ENCODE measurements at places on chromosomes 2 and 18.

GRCh38 chr2:235350234-235350633, 143.6 kb upstream of the AGAP1 start:
- DNase-seq, result no peak

DNA sequence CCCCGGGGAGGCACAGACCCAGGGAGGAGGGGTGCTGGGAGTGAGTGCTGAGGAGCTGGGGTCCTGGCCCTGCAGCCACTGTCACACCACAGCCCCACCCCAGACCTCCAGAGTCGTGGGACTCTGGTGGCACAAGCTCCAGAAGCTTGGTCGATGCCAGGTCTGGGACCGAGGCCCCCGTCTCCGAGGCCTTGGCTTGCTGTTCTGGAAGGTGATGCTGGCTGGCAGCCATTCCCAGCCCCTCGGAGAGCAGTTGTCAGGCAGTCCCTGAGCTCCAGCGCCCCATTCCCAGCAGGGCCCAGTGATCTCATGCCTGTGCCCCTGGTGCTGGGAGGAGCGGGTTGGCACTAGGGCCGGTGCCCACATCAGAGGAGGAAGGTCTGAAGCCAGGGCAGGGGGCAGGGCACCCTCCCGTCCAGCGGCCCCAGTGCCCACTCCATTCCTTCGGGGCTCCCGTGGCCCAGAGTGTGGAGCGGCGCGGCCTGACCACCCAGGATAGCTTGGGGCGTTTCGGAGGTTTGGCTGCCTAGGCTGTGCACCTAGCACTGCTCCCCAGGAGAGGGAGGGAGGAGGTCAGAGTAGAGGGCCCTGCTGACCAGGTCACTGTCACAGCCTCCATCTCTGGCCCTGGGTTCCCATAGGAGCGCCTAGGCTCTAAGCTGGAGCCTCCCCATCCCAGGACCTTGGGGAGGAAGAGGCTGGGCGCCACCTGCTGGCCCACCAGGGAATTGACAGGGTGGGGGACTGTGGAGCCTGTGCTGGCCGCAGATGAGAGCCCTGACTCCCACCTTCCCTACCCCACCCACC, 16.8 kb upstream of the ALPI start:
- peak; percentile 55 for DNase-seq

- DNase-seq, result no peak
Observed at GRCh38 chr2:216163518-216163917, 54.4 kb downstream of the XRCC5 start.

GRCh38 chr2:109452318-109453305, 161.2 kb downstream of the SEPTIN10 start:
- DNase-seq, result no peak

- DNase-seq, result no peak
Observed at GRCh38 chr2:205361272-205361671, 321.0 kb upstream of the NRP2 start.

DNA sequence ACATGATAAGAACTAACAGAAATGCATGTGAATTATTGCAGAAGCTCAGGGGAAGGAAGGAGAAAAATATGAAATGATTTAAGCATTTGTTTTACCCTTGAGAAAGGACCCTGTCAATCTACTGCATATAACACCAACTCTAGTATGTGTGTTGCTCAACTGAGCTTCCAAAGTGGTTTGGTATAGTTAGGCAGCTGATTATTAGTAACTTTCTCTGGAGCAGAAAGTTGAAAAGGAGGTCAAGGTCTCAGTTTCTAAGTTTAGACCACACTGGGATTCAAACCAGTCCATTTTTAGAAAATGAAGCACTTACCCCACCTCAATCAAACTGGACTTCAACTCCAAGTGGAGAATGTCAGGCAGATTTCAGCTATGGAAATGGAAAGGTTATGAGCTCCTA, 123.3 kb upstream of the CDC42EP3 start:
- no peak for DNase-seq

- DNase-seq, result no peak
Observed at GRCh38 chr2:234060236-234060635, 9.7 kb downstream of the SPP2 start.

GRCh38 chr18:7735196-7735595, 168.1 kb downstream of the PTPRM start:
- DNase-seq, result no peak

DNA sequence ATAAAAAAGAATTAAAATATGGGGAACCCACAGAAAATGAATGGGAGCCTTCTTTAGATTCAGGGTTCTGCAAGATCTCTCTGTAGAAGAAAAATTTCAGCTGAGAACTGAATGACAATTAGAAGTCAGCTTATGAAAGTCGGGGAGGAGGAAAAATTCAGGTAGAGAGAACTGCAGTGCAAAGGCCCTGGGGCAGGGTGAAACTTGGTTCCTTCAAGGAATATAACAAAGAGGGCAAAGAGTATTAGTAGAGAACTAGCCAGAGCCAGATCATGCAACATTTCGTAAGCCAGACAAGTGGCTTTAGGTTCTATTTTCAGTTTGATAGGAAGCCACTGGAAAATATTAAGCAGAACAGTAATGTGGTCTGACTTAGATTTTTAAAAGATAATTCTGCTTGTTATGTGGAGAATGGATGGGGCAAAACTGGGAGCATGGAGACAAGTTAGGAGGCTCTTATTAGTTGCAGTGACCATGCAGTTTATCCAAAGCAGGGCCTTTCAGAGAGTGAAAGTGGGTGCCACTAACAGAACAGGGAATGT, 27.9 kb downstream of the RAB27B start:
- no peak for DNase-seq

GRCh38 chr2:196263181-196263747, 91.9 kb upstream of the STK17B start:
- DNase-seq, result peak; percentile 44

DNA sequence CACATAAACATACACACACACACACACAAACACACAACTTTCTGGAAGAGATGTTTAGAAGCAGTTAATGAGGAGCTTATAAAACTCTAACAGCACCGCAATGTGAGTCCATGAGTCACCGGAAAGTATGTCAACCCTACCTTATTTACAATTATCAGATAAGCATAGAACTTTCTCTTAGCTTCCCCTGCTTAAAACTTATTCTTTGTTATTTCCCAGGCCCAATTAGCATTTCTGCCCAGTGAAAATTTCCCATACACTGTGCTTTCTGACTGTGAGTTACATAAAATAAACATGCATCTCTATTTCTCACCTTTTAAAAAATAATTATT, 737.6 kb downstream of the LRP1B start:
- no peak for DNase-seq

GRCh38 chr18:312415-312814, 44.6 kb upstream of the THOC1 start:
- DNase-seq, result no peak

GRCh38 chr2:189512879-189513278, 67.7 kb downstream of the SLC40A1 start:
- DNase-seq, result no peak

DNA sequence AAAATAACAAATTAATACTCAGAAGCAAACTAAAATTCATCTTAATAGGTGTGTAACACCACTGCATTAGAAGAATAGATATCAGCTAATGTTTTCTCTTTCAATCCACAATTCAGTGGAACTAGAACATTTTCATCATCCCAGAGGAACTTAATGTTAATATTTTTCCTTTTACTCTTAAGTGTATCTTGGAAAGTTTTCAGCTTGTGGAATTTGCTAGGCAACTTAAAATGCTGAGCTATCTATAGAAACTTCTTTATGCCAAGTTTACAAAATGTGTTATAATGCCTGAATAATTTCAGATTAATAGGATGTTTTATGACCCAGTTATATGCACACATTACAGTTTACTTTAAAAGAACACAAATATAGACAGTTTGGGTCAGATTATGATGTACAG, 86.6 kb upstream of the FAM237A start:
- DNase-seq, result no peak

- DNase-seq, result no peak
Observed at GRCh38 chr2:241695651-241696050, 6.2 kb upstream of the ING5 start.
